ENCODE measurements at places on chromosomes 4 and X. TPM values are rescaled to one million over a fixed set of nuclear protein-coding genes. Genes with fewer than 3 reads are reported as not detected.

- peaks cover 2% of the 10 kb centered on the region for H3K36me3 ChIP-seq
- no peak for DNase-seq
- H3K4me3 ChIP-seq: no peak overlapping the region
- H3K27me3 ChIP-seq: no peaks in the 10 kb centered on the region
These were observed 342.8 kb upstream of the F9 start for GRCh38 chrX:139187738-139188137.

- H3K27me3 ChIP-seq: no peaks in the 10 kb centered on the region
- H3K27ac ChIP-seq: no peak overlapping the region
- H3K4me3 ChIP-seq: no peak overlapping the region
- H3K4me1 ChIP-seq: no peaks in the 10 kb centered on the region
- peaks cover 61% of the 10 kb centered on the region for H3K36me3 ChIP-seq
These were observed 56.2 kb upstream of the S100G start for GRCh38 chrX:16593801-16594200.

GRCh38 chrX:40291553-40291952 is 193.8 kb upstream of the BCOR start:
- H3K27me3 ChIP-seq: no peaks in the 10 kb centered on the region
- DNase-seq: no peak
- no peak overlapping the region for H3K27ac ChIP-seq
- H3K4me3 ChIP-seq: no peak overlapping the region
- H3K4me1 ChIP-seq: no peaks in the 10 kb centered on the region

DNA sequence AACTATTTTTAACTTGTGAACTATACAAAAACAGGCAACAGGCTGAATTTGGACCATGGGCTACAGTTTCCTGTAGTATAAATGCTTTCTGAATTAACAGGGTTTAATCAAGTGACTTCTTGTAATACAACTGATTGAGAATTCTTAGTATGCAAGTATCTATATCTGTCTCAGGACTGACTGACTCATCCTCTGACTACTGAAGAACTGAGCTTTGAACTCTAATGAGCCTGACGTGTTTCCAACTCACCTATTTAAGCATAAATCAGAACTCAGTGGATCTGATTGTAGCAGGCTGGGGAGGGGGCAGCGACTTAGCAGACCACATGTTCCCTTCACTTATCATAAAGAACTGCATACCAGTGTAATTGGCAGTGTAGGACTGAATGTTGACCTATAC is 7.8 kb downstream of the SPATA4 start:
- no peak for DNase-seq
- H3K4me3 ChIP-seq: no peak overlapping the region
- H3K36me3 ChIP-seq: no peaks in the 10 kb centered on the region
- H3K27me3 ChIP-seq: peaks cover 2% of the 10 kb centered on the region
- H3K4me1 ChIP-seq: no peaks in the 10 kb centered on the region

DNA sequence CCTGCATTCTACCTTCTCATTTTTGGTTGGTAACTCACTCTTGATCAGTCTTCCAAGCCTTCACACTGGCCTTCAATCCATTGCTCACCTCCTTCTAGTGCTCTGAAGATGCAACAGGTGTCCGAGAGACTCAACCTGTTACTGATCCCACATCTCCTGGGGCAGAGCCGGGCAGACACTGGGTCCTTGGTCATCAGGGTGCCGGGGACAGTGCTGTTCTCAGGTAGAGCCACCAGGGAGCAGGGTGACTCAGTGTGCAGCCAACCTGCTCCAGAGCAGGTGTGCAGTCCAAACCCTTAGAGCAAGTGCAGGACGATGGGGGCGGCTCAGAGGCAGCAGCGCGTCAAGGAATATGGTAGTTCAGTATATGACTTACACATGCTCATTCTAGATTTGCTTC is 188.4 kb downstream of the DHX15 start:
- no peak overlapping the region for H3K4me3 ChIP-seq
- H3K4me1 ChIP-seq: no peaks in the 10 kb centered on the region
- no peak overlapping the region for H3K27ac ChIP-seq
- H3K27me3 ChIP-seq: no peaks in the 10 kb centered on the region
- no peak for DNase-seq
- no peaks in the 10 kb centered on the region for H3K36me3 ChIP-seq

GRCh38 chr4:80500613-80501012 is 165.1 kb downstream of the CFAP299 start:
- DNase-seq: no peak
- no peaks in the 10 kb centered on the region for H3K36me3 ChIP-seq
- H3K4me1 ChIP-seq: no peaks in the 10 kb centered on the region
- no peak overlapping the region for H3K27ac ChIP-seq
- H3K27me3 ChIP-seq: peaks cover 5% of the 10 kb centered on the region

GRCh38 chr4:150117094-150117493 is 38.8 kb downstream of the DCLK2 start:
- no peak overlapping the region for H3K27ac ChIP-seq
- no peaks in the 10 kb centered on the region for H3K27me3 ChIP-seq
- H3K4me1 ChIP-seq: peaks cover 5% of the 10 kb centered on the region

- no peaks in the 10 kb centered on the region for H3K27me3 ChIP-seq
- no peaks in the 10 kb centered on the region for H3K36me3 ChIP-seq
- no peak overlapping the region for H3K4me3 ChIP-seq
These were observed 519.1 kb downstream of the IQCM start for GRCh38 chr4:149296503-149296902.

GRCh38 chrX:23764188-23764984 is 18.6 kb upstream of the SAT1 start:
- no peak overlapping the region for H3K27ac ChIP-seq
- H3K36me3 ChIP-seq: no peaks in the 10 kb centered on the region

KLHL4 gene
- 2.7 TPM for total RNA-seq

CXCL11 gene
- total RNA-seq: not detected

All from neural crest cell (in vitro differentiated cells).